ENCODE measurements at places on chromosomes 11 and 22.

DNA sequence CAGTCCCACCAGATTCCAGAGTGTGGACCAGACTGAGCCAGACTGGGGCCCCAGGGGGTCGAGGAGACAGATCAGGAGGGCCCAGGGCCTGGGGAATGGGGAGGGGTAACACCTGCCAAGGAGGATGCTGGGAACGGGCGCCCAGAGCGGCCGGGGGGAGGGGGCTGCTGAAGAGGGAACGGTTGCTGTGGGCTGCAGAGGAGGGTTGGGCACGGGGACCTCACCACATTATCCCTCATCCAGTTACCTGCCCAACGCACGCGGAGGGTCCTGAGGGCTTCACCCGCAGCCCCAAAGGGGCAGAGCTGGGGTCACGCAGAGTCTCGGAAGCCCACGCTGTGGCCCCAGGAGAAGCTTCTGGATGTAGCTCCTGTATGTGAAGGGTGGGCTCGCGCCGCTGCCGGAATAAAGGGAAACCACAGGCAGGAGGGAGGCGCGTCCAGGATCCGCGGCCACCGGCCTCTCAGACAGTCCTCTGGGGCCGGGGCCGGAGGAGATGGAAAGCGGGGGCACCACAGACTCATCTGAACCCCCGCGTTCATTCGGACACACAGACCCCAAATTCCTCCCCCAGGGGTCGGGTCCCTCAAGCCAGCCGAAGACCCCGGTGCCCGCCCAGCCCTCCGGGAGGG lies 866 bp upstream of the SELENOO start:
- DNase-seq, result no peak

- no peak for DNase-seq
These were observed 18.7 kb downstream of the SCUBE2 start for GRCh38 chr11:9072626-9073176.

- DNase-seq, result no peak
These were observed 550.7 kb downstream of the ETS1 start for GRCh38 chr11:128036556-128037093.

- no peak for DNase-seq
These were observed 7.1 kb downstream of the DCHS1 start for GRCh38 chr11:6648501-6648900.

GRCh38 chr11:120224972-120225909 lies 14.4 kb downstream of the OAF start:
- DNase-seq, result no peak

DNA sequence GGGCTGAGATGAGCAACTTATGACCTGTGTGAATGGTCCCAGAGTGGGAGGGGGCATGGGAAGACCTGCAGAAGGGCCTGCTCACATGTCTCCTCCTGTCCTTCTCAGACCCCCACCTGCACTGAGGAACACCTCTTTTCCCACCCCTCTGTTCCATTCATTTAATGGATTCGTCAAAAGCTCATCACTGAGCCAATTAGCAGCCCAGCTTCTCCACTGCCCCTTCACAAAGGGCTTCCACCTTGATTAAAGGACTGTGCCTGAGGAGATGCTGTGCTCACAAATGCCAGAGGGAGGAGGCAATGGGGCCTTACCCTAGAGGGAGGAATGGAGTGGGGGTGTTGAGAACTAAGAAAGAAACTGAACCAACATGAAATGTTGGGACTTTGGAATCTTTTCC lies 14.0 kb upstream of the CDON start:
- DNase-seq, result no peak

GRCh38 chr11:6458352-6459098 lies 15.2 kb downstream of the TRIM3 start:
- no peak for DNase-seq

- DNase-seq, result no peak
These were observed 5.2 kb downstream of the BET1L start for GRCh38 chr11:201966-202365.

DNA sequence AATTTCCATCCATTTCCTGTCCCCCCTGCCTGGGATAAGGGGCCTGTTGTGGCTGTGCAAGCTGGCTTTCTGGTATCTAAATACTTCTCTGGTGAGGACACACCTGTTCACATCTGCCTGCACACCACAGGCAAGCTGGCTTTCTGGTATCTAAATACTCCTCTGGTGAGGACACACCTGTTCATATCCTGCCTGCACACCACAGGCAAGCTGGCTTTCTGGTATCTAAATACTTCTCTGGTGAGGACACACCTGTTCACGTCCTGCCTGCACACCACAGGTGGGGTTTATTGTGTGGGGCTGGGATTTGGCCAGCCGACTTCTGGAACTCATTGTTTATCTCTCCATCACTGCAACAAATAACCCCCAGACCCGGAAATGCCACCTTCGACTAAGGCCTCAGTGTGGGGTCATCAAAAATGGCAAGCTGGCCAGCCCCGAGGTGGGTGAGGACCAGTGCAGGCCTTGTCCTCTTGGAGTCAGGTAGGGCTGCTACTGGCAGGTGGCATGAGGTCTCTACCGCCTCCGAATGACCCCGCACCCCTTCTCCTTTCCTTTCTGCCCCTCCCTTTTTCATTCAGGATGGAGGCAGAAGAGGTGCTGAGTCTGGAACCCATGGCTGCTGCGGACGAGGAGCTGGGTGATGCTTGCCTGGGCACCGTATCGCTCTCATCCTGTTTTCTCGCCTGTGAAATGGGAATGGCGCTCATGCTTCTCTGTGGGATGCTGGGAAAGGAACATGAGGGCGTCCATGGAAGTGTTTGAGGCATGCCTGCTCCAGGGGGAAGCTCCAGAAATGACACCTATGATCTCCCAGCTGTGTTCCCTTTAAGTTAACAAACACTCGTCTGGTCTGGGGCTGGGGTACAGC lies 43.5 kb upstream of the MYEOV start:
- no peak for DNase-seq

DNA sequence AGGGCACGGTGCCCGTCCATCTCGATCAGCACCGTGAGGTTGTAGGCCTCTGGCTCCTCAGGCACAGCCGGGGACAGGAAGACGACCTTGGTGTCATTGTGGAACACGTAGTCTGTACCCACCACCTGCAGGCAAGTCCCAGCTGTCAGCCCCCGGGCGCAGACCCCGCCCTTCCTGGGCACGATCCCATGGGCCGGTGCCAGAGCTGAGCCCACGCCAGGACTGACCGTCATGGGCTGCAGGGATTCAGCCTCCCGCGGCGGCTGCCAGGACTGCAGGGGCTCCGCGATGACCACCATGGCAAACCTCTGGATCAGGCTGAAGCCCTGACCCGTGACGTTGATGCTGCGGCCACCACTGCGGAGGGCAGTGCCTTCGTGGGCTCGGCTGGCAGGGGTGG lies 11.8 kb upstream of the MAPK11 start:
- DNase-seq, result no peak

GRCh38 chr22:20725987-20726558 lies 47.8 kb upstream of the SERPIND1 start:
- DNase-seq, result no peak

GRCh38 chr11:65903068-65903481 lies 2.9 kb upstream of the FOSL1 start:
- no peak for DNase-seq

DNA sequence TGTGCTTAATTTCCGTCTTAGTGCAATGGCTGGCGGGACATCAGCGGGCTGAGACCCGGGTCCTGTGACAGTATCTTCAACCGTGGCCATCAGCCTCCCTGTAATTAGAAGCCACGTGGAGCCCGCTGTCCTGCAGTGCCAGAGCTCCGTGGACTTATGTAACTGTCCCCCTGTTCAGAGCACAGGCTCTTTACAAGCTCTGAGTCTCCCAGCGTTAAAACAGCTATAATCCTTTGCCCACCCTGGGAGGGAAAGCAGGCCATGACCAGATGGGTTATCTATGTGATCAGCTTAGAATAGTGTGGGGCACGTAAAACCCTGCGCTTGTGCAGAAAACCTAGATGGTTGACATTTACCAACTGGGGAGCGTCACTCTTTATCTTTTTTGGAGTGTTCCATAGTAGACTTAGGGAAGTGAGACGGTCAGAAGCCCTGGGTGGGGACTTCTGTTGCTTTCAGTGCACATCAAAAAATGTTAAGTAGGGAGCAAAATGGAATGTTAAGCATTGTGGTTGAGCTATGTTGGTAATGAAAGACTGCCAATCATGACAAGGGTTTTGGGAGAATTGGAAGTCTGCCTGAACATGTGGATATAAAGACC lies 103.5 kb upstream of the CADM1 start:
- no peak for DNase-seq

- no peak for DNase-seq
These were observed 73.5 kb downstream of the TIMP3 start for GRCh38 chr22:32874976-32875375.

- no peak for DNase-seq
These were observed 41.2 kb upstream of the SYT7 start for GRCh38 chr11:61621917-61622585.

- DNase-seq, result no peak
These were observed 8.2 kb downstream of the C11orf24 start for GRCh38 chr11:68263444-68264035.

DNA sequence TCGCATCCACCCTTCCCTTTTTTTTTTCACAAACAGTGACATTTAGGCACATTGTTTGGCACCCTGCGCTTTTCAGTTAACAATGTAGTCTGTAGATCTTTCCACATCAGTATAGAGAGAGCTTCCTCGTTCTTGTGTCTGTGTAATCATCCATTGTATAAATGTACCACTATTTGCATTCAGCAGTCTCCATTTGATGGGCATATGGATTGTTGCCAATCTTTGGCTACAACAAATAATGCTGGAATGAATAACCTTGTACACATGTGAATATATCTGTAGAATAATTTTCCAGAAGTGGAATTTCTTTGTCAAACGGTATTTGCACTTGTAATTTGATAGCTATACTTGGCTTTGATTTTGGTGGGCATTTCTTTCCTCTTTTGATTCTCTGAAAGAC lies 17.1 kb downstream of the MPEG1 start:
- no peak for DNase-seq

DNA sequence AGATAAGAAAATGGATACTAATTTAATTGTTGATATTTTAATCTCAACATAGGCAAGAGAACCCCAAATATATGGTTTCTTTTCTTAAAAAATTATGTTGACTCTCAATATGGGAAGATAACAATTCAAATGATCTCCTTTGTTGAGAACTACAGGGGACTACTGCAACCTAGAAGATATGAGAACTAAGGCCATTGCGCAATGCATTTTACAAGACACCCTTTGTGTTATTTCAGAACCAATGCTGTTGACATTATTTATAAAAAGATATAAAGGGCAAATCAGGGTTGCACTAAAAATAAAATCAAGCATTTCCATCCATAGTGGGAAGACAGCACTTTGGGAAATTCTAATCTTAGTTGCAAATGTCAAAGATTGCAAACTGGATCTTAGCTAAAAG lies 322.3 kb downstream of the SOX6 start:
- DNase-seq, result no peak

GRCh38 chr22:41350087-41350486 lies 31.7 kb upstream of the TEF start:
- DNase-seq, result no peak

DNA sequence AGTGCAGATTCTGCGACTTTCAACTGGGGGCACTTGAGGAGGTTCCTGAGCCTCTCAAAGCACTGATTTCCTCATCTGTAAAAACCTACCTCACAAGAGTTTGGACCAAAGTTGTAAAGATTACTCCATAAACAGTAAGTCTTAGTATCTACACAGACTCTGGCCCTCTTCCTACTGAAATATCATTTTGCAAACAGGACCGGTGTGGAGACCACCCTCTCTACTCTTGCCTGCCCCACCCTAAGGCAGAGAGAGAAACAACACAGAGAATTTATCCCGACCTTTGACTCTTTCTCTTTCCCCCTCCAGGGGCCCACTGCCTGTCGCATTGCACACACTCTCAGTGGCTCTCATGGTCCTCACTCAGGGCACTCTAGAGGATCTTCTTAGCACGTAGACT lies 117.9 kb upstream of the LDLRAD3 start:
- DNase-seq, result no peak

DNA sequence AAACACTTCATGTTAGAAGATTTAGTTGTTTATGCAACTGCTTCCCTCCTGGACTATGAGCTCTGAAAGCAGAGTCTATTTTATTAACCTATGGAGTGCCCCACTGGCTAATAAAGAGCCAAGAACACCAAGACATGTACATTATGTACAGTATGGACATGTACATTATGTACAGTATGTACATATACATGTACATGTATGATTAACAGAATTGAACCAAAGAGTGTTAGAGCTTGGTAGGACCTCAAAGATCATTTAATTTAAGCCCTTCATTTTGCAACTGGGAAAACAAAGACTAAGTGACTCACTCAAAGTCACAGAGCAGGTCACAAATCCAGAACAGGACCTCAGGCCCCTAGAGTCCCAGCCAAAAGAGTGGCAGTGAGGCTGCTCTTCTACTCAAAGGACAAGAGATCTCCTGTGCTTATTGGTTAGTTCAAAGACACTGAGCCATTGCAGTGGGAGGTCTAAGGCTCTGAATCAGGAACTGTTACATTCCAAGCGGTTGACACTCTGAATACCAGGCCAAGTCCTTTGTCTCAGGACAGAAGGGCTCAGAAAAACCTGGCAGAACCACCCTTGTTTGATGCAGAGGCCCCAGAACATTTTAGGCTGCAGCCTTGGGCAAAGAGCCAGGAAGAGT lies 103.8 kb downstream of the FAM168A start:
- no peak for DNase-seq

DNA sequence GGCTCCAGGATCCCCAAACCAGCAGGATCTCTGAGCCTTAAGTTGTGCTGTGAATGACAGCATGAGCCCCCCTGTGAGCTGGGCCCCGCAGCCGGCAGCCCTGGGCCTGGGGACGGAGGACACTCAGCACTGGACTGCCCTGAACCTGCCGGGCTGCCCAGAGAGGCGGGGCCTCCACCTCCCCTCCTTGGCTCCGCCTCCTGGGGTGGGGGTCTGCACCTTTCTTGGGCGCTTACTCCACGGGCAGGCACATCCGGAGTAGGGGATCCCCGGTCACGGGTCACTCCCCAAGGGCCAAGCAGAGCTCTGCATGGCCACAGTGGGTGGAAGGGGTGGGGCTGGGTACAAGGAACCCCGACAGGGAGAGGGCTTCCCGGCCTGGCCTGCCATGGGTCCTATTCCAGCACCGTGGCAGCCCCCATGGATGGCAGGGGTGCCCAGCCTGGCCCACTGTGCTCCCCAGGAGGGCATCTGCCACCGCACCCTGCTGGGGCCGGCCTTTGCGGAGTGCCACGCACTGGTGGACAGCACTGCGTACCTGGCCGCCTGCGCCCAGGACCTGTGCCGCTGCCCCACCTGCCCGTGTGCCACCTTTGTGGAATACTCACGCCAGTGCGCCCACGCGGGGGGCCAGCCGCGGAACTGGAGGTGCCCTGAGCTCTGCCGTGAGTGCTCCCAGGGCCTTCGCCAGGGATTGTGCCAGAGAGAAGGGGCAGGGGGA lies 5.4 kb downstream of the MUC5B start:
- DNase-seq, result no peak

Measured in activated CD4-positive, alpha-beta T cell treated with anti-CD3 and anti-CD28 coated beads for 4 hours (primary cell).